SK-MEL-5 (cell line): ENCODE measurements at places on chromosomes 6 and 20.

DNA sequence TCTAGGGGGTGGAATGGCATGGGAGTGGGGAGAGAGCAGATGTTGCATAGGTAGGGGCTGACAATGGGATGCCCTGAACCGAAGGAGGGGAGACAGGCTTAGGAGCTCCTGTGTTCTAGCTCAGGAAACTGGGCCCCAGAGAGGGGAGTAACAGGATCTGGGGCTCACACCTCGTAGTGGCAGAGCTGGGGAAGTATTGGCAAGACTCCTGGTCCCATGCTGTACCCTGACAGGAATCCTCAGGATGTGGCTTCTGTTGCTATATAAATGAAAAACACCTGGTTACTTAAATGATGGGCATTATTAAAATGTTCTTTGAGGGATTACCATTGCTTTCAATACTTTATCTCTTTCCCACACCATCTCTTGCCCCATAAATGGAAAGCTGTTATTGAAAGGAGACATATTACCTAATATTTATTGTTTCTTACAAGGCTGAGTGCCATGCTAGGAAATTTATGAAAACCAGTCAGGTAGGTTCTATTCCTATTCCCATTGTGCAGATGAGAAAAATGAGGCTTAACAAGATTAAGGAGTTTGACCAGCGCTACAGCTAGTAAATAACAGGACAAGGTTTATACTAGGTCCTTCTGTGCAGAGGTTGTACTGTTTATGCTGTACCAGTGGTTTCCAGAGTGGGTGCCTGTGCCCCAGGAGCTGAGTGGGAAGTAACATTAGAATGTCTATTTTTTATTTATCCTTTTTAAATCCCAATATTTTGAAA is 35.3 kb upstream of the TCP11 start:
- no peak for DNase-seq

DNA sequence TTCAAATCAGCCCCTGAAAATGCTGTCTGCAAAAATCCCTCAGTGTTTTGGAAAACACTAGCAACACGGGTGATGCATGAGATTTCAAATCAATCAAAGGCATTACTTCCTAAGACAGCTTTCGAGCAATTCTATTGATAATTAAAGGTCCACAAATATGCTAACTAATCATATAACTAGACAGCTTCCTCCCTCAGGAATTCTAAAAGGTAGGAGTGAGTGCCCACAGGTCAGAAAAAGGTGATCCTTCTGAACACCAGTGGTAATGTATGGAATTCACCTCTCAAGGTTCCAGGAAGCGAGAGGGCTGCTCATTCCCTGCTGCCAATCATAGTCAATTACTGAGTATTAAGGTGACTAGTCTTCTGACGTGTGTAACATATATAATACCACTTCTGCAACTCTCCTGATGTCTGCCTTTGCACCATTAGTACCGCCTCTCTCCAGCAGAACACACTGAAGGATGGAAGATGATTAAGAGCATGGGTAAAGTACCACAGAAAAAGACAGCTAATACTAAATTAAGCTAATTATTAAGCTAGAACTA is 16.4 kb downstream of the MAN1A1 start:
- DNase-seq = no peak

DNA sequence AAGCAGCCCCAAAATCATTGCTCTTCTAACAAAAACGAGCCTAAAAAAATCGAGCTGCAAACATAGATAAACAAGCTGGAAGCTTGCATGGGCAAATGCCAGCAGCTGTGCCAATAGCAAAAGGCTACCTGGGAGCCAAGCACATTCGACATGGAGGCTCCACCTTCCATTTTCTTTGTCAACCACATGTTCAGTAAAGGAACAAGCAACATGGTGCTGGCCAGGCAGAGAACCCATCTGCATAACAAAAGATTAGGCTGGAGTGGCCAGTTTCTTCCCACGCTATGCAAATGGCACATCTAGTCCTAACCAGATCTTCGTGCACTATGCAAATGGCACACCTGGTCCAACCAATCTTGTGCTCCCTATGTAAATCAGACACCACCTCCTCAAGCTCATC is 110.5 kb downstream of the KIF16B start:
- DNase-seq = no peak

- peak; percentile 80 for DNase-seq
Observed at GRCh38 chr6:127737009-127737486, 160.1 kb downstream of the C6orf58 start.

GRCh38 chr6:31952140-31952805 is 6.4 kb downstream of the CFB start:
- DNase-seq = peak; percentile 76

DNA sequence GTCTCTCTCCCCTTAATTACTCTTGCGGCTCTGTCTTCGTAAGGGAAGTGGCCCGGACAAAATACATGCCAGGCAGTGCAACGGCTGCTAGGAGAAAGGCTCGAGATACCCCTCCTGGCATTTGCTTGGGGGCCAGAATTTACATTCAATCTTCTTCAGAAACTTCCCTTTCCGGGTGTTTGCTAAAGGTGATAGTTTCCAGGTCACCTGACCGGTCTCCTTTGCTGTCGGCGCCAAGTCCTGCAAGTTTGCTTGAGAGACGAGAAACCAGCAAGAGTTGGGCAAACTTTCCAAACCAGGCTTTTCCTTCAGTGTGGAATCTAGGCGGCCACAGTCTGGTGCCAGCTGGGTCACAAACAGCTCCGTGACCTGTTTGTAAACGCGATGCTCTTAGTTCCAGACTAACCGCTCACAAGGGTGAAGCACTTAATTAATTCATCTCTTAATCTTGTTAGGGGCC is 563 bp upstream of the SRSF3 start:
- peak; percentile 51 for DNase-seq

DNA sequence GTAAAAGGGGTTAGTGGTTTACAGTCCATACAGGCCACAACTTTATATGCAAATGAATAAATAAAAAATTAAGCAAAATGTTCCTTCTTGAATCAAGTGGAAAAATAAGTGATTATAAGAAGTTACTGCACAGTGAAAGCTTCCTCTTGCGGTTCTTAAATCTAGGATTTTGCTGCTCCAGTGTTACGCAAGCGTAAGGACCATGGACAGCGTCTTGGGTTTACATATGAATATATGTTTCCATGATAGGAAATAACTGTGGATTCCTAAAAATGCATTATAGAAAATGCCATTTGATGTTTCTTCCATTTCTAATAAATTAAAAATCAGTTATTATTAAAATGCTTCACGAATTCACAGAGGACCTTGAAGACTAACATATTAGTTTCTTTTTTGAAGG is 176.6 kb upstream of the POU3F2 start:
- DNase-seq = peak; percentile 39

DNA sequence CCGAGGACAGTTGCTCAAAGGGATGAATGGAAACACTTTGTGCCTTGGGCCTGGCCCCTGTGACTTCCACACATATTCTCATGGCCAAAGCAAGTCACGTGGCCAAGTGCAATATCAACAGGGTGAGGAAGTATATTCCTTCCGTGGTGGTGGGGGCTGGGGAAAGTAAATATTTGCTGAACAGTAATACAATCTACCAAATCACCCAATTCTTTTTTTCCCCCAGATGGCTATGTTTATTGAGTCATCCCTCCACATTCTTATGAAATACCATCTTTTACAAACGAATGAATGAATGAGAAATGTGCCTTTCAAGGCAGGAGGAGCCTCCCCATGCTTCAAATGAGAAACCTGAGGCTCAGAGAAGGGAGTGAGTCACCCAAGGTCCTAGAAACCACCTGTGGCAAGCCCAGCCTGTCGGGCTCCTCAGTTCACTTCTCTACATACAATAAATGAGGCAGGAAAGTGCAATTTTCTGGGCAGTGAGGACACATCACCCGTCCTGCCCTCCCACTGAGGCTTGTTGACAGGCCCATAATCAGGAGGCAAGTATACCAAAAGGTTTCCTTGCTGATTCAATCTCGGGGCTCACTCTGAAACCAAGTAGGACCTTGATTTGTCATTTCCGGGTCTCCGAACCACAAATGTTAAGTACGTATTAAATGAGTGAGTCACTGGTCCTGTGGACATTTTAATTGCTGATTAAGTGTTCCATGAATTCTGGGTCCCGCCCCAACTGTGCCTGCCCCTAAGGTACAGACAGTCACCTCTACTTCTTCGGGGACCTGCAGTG is 25.3 kb upstream of the TOP1 start:
- DNase-seq = peak; percentile 72

DNA sequence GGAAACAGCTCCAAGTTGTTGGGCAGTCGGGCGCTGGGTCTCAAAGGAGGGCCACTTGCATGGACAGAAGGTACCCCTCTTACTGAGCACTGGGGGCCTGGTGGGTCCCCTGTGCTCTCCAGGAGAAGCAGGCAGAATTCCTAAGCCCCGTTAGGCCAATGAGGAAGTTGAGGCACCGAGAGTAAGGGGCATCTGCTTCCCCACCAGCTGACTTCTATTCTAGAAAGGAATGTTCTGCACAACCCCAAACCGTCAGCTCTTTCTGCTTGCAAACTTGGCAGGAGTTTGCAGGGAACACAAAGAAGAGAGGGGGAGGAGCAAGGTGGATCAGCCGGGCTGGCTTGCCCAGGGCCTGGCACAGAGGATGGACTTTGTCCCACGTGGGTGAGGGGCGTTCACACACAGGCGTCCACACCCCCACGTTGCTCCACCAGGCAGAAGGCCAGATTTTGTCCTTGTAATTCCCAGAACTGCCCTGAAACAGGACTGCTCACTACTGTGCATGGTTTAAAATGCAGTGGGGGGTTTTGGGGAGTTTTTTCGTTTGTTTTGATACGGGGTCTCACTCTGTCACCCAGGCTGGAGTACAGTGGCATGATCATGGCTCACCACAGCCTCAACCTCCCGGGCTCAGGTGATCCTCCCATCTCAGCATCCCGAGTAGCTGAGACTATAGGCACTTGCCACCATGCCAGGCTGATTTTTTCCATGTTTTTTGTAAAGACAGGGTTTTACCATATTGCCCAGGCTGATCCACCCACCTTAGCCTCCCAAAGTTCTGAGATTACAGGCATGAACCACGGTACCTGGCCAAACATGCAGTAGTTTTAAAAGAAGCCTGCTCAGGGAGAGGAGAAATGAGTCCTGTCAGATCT is 93.3 kb downstream of the SNX5 start:
- peak; percentile 36 for DNase-seq

DNA sequence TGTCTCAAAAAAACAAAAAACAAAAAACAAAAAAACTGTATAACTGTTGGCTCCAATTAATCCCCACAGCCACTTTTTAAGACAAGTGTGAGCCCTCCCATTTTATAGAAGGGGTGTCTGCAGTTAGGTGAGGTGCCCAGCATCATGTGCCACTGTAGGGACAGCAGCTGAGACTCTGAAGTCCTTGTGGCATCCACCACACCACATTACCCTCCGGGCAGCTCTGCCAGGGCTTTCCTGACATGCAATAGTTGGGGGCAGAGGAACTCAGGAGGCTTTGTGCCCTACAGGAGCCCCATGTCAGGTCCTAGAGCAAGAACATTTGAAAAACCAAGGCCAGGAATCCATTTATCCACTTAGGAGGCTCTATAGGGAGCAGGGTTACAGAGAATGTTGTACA is 17.3 kb downstream of the PKIG start:
- no peak for DNase-seq

DNA sequence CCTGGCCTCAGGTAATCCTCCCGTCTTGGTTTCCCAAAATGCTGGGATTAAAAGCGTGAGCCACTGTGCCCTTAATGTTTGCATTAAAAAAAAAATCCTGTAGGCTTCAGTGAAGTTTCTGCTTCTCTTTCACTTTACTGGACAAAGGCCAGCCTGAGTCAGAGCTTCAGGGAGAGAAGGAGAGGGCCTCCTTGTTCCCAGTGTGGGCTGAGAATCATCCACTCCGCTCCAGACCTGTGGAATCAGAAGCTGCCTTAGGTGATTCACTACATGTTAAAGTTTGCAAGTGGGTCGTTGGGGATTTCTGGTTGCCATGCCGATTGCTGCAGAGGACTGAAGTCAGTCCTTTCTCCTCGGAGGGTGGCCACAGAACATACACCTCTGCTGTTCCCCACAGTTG is 113.3 kb upstream of the EEF1E1 start:
- DNase-seq = no peak

DNA sequence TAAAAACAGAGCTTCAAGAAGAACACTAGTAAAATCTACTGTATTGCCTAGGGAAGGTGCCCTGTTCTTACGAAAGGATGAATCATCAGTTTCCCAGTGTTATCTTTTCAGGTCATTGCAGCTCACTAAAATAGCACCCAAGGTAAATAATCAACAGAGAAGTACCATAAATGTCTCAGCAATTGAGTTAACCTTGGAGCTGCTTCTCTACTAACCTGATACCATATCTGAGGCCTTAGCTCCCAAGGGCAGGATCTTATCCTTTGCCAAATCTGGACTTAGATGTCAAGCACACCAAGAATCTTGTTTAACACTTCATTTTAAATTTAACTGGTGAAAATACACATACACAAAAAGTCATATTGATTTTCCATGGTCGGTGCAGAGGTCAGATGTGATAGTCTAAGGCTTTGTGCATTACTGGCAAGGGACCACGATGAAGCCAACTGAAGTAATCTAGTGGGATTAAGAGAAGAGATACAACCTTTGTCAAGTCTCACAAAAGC is 81.5 kb downstream of the EDN1 start:
- no peak for DNase-seq

- DNase-seq = no peak
Observed at GRCh38 chr6:25176466-25176865, 102.7 kb upstream of the CARMIL1 start.

GRCh38 chr20:25258828-25259227 is 10.9 kb downstream of the PYGB start:
- no peak for DNase-seq

GRCh38 chr6:166253281-166253681 is 54.9 kb downstream of the PRR18 start:
- DNase-seq = no peak

- DNase-seq = peak; percentile 16
Observed at GRCh38 chr6:23349521-23350147, 776.4 kb upstream of the NRSN1 start.

GRCh38 chr6:117547688-117548621 is 54.4 kb downstream of the GOPC start:
- no peak for DNase-seq

GRCh38 chr6:34030831-34031624 is 114.9 kb downstream of the GRM4 start:
- no peak for DNase-seq

DNA sequence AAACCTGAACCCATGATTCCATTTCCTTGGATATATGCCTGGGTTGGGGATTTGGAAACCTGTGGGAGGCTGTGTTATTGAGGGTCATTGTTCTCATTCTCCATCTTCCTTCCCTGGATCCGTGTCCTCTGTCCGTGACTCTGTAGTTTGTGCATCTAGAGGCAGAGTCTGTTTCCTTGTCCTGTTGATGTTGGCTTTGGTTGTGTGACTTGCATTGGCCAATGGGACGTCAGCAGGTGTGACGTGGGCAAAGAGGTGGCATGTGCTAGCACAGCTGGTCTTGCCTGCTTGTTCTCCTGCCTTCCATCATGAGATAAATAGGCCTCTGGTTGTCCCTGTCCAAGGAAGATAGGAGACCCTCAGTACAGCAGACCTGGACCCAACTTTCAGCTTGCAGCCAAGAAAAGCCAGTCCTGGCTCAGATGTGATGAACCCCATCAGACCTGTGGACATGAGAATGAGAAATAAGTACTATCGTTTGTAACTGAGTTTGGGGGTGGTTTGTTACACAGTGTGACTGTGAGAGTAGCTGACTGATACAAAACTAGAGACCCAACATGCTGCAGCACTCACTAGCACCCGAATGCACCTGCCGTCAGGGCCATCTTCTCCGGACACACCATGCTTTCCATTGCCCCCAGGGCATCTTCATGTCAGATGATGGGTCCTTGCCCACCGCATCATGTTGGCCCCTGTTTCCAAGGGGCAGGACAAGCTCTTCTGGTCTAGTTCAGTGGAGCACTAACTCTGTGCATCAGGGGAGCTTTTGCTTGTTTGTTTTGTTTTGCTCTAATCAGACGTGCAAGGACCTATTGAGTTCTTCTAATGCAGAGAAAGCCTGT is 195.3 kb upstream of the SULF2 start:
- DNase-seq = no peak

- DNase-seq = no peak
Observed at GRCh38 chr20:15139522-15139921, 802.1 kb upstream of the FLRT3 start.
